ENCODE measurements at places on chromosomes 13 and 19.

- no peak for DNase-seq
Observed at GRCh38 chr19:9622531-9622930, 1.5 kb upstream of the ZNF561 start.

DNA sequence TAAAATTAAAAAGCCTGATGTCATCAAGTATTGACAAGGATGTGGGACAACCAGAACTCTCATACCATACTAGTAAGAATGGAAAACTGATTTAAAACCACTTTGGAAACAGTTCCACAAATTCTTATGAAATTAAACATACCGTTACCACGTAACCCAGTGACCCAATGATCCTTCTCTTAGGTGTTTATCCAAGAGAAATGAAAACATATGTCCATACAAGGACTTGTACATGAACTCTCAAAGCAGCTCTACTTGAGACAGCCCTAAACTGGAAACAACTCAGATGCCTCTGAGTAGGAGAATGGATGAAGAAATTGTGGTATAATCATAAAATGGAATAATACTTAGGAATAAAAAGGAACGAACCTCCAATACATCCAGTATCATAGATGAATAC is 27.6 kb downstream of the SLC6A16 start:
- DNase-seq, result no peak

GRCh38 chr13:97339988-97340749 is 93.8 kb upstream of the RAP2A start:
- DNase-seq, result no peak

DNA sequence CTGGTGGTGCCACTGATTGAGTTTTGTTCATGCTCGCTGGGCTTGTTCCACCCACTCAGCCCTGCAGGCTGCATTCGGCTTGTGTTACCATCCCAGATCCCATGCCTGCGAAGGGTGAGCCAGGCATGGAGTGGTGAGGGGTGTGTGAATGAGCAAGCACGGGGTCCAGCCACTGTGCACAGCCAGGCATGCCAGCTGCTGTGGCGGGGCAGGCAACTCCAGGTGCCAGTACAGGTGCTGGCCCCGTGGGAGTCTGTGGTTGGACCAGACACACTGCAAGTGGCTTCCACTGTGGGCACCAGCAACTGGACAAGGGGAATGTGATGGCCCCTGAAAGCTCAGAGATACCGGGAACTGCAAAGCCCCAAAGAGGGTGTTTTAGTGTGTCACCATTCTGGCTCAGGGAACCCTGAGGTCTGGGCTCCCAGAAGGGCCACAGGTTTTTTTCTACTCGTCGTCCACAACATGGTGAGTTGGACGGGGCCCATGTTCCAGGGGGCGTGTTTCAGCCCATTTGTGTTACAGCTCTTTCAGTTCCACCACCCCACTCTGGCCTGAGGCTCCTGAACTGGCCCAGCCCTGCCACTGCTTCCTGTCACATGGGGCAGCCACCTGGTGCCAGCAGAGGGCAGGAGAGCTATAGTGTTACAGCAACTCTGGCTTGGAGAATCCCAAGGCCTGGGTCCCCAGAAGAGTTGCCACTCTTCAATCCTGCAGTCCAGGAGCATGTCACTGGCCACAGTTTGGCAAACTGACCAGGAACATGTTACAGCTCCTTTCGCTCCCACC is 217.0 kb upstream of the OBI1 start:
- no peak for DNase-seq

DNA sequence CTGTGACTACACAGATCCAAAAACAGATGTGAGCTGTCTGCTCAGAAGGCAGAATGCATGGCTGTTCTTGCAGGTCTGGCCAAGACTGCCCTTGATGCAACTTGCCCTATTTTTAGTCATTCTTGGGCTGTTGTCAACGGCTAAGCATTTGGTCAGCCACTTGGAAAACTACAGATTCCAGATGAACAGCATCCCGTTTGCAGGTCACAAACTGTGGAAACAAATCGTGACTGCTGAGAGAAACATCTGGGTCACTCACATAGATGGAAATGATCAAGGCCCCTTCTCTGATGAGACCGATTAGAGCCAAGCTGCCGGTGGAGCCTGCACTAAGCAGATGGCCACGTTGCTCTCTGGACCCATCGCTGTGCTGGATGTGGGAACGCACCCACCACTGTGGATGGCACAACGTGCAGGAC is 15.4 kb upstream of the METTL21C start:
- DNase-seq, result no peak
